CD4-positive, alpha-beta T cell treated with Interleukin-15 for 1 hour (primary cell): ENCODE measurements at places on chromosomes 1 and 21.

DNA sequence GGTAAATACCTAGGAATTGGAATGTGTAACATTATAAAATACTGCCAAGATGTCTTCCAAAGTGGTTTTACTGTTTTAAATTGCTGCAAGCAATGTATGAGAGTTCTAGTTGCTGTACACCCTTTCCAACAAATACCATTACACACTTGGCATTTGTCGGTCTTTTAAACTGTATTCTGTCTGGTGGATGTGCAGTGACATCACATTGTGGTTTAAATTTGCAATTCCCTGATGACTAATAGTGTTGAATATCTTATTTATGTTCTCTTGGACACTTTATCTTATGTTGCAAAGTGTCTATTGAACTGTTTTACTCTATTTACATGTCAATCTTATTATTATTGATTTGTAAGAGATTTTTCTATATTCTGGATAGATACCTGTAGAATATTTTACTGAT lies 561.2 kb upstream of the B3GALT2 start:
- DNase-seq = no peak

- no peak for DNase-seq
Observed at GRCh38 chr21:20627594-20627993, 370.6 kb upstream of the NCAM2 start.

DNA sequence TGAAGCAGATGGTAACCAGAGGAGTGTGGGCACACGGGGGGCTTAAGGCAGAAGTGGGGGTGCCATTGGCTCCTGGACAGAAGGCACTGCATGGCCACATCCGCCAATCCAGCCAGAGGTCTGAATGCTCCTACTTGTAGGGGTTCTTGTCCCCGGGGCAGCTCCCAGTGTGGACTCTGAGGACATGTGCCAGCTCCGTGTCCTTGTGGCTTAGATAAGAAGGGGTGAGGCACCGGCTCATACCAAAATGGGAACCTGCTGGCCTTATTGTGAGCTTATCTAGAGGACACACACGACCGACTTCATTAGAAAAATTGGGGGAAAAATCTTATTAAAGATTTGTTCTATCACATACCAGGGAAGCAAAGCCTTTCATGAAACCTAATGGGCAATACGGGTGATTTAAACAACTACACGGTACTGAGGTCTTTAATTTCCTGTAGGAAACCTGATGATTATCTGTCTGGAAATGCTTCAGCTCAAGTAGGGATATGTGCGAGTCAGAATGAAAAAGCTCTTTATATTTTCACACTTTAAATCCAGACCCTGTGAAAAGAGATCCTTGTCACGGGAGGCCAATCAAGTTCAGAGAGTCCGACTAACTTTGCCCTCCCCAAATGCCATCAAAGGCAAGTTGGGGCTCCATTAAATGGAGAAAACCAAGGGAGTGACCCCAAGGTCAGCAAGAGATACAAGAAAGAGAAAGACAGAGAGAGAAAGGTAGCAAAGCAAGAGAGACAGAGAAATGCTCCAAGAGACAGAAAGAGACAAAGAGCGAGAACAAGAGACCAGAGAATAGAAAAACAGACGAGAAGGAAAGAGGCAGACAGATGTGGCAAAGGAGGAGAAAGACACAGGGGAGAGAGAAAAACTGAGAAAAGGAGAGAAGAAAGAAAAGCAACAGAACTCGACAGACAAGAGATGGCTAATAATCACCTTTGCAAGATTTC lies 14.1 kb upstream of the KCNN3 start:
- DNase-seq = no peak

- no peak for DNase-seq
Observed at GRCh38 chr1:25134801-25135461, 97.4 kb downstream of the SYF2 start.
